Stimulated activated CD8-positive, alpha-beta memory T cell treated with anti-CD3 and anti-CD28 coated beads, Interleukin-15, amount 100 ng/mL, for 4 hours (primary cell): ENCODE measurements at places on chromosomes 1 and 21.

GRCh38 chr1:65525266-65526048 is 105.0 kb downstream of the LEPR start:
- no peak for DNase-seq

- no peak for DNase-seq
Measured at GRCh38 chr21:38929142-38929541, 123.4 kb downstream of the ETS2 start.

DNA sequence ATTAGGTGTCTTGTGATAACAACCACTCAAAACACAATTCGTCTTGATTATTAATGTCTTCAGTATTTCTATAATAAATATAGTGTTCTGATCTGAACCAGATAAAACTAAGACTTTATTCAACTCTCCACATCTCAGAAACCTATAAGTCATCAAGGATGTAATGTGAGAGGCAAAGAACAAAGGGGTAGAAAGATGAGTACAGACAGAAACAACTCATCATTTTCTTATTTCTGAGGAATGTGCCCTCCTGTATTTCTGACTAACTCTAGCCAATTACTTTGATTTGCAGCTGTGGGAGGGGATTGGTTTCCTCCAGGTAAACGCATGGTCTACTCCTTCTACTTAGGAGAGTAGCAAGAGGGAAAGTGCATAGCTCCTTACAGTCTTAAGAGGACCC is 73.7 kb upstream of the ST6GALNAC5 start:
- DNase-seq: no peak

GRCh38 chr1:112579801-112580510 is 39.0 kb downstream of the ST7L start:
- DNase-seq: no peak

GRCh38 chr1:190144650-190145049 is 333.0 kb downstream of the BRINP3 start:
- DNase-seq: no peak
